Frontal cortex (tissue), 4 donors: ENCODE measurements at places on chromosomes 1 and 21.

- DNase-seq = no peak
Observed at GRCh38 chr1:230157420-230158390, 90.7 kb downstream of the GALNT2 start.

GRCh38 chr1:86416343-86416742, 7.6 kb upstream of the CLCA2 start:
- DNase-seq = no peak

- no peak for DNase-seq
Observed at GRCh38 chr1:53568540-53568939, 109.3 kb downstream of the DMRTB1 start.

DNA sequence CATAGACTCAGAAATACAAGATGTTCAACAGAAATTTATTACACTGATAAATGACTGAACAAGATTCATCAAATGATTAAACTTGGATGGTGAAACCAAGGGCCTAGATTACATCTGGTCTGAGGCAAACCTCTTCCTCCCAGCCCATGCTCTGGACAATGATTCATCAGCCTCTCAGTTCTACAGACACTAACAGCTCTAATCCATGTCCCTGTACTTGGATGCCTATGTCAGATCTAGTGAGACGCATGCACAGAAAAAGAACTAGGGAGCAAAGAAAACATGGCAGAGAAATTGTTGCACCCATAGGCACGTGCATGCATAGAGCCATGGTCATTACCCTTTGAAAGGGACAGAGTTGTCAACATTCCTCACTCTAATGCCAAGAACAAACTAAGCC, 250.1 kb downstream of the KCNH1 start:
- no peak for DNase-seq

GRCh38 chr1:205748403-205749233, 1.4 kb downstream of the NUCKS1 start:
- DNase-seq = no peak

DNA sequence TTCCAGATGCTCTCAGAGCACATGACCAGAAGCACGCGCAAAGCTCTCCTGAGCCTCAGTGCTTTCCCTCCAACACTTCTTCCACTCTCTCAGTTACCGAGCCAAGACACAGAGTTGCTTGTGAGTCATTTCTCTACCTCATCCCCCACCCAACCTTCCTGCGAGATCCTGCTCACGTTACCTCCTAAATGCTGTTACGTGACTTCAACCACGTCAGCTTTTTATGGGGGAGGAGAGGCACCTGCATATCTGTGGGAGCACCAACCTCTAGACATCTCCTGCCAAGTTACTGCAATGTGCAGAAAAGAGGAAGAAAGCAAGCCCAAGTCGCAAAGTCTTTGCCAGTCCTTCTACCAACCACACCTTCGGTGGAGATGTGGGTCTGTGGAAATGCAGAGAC, 27.2 kb upstream of the ERG start:
- DNase-seq = no peak

GRCh38 chr1:197924516-197925123, 7.4 kb downstream of the LHX9 start:
- DNase-seq = no peak

DNA sequence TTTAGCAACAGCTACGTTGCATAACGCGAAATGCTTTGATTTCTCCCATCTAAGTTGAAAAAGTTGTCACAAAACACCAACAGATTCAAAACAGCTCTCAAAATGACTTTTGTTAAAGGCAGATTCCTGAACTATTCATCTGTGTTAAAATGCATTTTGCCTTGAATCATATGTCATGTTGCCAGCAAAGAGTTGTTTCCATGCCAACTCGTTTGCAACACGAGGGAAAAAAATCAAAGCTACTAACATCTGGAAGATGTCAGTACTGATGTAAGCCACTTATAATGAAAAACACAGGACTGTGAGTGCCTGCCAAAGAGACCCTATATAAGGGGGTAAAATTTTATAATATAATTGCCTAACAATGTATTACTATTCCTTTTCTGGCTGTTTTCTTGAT, 182.7 kb upstream of the PTBP2 start:
- DNase-seq = no peak

DNA sequence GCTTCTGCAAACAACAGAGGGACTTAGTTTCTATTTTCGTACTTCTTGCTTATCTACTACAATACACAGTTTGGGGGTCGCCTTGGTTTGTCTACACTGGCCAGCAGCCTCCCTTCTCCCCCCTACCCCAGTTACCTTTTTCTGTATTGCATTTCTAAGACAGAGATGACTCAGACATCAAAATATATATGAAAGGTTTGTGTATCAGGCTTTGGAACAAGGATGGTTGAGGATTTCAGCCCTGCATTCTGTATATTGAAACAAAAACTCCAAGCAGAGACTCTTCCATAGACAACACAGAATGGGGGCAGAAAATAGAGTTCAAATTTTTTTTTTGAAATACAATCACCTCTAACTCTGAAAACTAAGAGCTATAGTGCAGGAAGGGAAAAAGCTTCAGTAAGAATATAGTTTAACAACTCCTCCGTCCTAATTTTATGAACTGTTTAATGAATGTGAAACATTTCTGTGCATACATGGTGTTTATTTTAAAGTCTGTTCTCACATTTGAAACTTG, 1.9 kb downstream of the SAMD13 start:
- DNase-seq = no peak

DNA sequence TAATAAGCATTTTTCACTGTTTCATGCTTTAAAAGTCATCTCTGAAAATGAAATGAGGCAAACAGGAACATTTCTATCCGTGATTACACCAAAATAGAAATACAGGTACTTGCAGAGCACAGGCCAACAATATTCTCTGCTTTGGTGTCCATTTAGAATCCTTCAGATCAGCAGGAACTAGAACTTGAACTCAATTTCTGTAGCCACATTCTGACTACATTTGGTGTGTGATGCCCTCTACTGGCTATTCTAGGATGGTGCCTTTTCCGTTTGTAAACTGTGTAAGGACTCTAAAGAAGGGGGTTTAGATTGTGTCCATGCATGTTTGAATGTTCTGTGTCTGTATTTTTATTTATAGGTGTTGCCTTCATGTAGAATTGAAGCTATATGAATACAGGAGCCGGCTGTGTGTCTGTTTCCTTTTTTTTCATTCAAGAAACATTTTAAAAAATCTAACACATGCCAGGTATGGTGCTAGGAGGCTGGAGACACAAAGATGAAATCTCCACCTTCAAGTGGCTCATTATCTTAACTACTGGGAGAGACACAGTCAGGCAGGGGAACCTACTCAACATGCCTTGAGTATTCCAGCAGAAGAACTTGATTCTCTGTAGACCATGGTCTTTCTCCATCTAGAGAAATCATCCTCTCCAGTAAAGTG, 7.6 kb upstream of the ZNF326 start:
- DNase-seq = peak; percentile 76

DNA sequence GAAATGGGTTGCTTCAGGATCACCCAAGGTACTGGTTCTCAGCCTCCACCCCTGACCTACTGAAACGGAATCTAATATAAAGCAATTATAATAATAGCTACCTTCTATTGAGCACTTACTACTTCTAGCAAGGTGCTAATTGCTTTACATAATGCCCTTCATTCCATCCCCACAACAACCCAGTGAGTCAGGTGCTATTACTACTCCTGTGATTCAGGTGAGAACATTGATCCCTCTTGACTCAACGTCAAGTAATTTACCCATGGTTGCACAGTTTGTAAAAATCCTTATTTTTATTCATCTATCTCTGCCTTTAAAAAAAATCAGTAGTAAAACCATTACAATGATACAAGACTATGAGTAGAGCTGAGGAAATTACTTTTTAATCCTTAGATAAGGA, 85.2 kb downstream of the UCHL5 start:
- DNase-seq = no peak

DNA sequence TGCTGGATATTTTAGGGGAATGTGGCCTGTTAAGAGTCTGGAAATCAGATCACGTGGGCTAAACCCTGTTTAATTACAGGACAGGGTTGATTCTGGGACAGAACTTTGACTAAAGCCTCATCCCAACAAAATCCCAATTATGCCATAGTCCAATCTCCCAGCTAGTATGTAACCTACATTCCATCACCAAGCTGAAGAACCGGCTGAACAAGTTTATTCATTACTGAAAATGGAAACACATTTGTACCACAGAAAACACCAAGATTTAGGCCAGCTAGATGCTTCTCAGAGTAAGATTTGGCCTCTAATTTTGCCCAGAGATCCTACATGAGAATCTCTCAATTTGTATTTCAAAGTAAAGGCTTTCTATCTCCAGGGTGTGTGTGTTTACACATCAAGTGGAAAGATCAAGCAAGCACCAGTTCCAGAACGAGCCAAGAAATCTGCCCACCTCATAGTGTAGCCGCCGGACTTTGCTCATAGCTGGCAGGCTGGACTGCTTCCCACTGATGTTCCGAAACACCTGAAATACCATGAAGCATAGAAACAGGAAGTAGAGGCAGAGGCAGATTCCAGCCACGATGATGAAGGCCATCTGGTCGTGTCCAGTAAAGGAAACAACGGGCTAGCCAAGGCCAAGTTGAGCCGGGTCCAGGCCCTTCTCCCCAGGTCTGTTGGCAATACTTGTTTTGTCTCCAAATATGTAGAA, 86.8 kb downstream of the WLS start:
- DNase-seq = no peak

DNA sequence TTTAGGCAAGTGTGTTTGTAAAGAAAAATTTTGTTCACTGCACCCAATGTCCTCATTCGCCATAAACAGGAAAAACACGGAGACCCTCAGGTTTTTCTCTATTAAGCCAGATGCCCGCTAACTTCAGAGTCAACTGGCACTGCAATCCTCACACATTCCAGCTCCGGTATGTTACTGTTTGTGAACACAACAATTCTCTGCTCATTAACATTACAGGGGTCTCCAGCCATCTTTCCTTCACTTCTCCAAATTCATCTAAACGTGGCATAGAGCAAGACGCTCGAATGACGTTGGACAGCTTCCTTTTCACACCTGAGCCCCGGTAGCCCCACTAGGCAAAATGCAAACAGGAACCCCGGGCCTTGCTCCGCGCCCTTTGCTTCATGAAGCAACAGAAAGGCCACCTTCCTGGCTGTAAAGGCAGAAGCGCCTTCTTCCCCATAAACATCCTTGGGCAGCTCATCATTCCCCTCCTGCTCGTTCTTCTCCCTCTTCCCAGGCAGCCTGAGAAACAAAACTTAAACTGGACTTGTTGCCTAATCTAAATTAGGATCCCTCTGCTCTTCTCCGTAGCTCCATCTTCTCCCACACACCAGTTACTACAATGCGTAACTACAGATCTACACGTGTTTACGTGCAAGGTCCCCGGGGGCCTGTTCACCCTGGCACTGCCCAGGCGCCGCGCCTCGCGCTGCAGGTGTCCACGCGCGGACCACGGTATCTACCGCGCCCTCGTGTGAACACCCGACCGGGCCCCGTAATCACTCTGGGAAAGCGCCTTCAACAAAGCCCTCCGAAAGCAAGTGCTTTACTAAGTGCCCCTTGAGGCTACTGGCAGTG, 1.2 kb downstream of the LBR start:
- DNase-seq = no peak
